Stimulated activated CD4-positive, alpha-beta T cell treated with anti-CD3 and anti-CD28 coated beads, TNF-alpha, amount 100 ng/mL, for 1 hour (primary cell): ENCODE measurements at places on chromosomes 7 and 10.
A peak's percentile ranks its signal among the peaks of the same experiment; 100 is the strongest.

DNA sequence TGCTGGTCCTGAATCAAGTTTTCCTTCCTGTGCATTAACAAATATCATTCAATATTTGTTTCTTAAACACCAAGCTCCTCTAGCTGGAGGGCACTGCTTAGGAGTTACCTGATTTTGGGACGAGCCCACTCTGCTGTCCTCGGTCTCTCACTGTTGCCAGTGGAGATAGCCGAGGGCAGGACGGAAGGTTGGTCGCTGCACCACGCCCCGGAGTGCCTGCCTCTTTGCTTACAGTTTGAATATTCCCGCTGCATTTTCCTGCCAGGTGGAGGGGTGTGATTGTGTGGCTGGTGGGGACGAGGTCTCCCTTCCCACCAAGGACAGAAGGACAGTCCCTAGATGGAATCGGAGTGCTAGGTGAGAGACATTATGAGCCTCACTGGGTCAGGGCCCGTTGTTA lies 201.5 kb downstream of the DNAJB6 start:
- no peak for DNase-seq

DNA sequence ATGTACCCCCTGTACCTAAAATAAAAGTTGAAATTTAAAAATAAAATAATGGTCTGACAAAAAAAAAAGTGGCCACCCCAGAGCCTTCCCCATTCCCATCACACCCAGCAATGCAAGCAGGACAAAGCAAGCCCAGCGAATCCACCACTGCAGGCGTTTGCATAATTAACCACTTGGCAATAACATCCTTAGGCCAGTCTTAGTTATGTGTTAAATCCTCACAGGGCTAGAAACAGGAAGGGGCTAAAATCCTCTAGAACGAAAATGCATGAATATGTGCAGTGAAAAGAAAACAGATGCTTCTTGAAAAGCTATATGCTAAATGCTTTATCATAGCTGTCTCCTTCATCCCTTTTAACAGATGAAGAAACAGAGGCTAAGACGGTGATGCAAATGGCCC lies 229.7 kb downstream of the GRID1 start:
- DNase-seq, result no peak

GRCh38 chr10:97701438-97702069 lies 12.0 kb upstream of the MARVELD1 start:
- DNase-seq, result no peak

- DNase-seq, result no peak
Observed at GRCh38 chr7:99340659-99341058, 15.0 kb downstream of the ARPC1A start.

DNA sequence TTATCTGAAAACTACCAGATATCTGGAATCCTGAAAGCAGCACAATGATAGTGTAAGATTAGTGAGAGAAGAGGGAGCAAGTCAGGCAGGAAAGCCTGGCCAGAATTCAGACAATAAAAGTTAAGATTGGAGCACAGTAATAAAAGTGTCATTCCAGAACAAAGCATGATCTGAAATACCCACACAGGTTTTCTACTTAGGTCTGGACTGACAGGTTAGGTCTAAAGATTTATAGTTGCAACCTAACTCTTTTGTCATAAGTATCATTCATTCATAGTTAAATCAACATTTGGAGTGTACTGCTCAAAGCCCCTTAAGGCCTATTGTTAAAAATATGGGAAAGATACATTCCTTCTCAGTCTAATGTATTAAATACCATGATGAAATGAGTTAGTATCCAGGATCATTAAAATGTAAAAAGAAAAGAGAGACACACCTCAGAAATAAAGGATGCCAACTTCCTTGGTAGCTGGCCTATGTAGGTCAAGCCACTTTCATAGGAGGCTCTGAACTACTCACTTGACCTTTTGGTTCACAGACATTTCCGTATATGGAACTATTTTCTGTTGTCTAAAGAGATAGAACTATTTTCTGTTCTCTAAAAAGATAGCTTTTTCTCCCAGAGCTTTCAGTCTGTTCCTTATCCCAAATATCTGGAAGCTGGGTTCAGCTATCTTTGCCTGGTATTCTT lies 105.2 kb downstream of the FAS start:
- DNase-seq, result no peak

DNA sequence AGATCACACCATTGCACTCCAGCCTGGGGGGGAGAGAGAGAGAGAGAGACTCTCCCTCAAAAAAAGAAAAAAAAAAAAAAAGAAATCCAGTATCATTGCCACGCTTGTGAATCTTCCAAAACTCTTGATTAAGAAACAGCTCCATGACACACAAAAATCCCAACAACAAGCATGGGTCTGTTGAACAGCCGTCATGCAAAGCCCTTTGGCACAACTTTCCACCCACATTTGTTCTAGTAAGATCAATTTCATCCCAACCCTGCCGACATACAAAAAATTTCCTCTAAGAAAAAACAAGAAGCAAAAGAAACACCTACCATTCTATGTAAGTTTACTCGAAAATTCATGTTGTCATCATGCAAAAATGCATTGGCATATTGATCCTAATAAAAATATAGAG lies 62.8 kb downstream of the ARMH3 start:
- DNase-seq, result no peak

GRCh38 chr7:130394421-130395195 lies 14.3 kb downstream of the CPA1 start:
- no peak for DNase-seq

- no peak for DNase-seq
Observed at GRCh38 chr10:59741048-59741447, 12.2 kb downstream of the MRLN start.

DNA sequence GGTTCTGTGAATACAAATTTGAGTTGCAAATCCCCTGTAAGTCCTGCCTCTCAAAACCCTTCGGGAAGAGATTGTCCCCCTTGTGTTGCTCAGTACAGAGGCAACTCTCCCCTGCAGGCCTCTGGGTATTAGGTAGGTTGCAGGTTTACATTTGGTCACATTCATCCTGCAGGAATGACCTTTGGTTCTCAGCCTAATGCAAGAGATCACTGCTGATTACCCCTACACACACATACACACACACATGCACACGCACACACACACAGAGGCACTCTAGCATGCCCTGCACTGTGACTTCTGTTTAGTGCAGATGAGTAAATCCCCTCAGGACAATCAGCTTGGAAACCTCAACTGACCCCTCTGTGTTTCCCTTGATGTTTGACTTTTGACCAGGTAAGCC lies 69.2 kb downstream of the C10orf67 start:
- DNase-seq, result no peak

DNA sequence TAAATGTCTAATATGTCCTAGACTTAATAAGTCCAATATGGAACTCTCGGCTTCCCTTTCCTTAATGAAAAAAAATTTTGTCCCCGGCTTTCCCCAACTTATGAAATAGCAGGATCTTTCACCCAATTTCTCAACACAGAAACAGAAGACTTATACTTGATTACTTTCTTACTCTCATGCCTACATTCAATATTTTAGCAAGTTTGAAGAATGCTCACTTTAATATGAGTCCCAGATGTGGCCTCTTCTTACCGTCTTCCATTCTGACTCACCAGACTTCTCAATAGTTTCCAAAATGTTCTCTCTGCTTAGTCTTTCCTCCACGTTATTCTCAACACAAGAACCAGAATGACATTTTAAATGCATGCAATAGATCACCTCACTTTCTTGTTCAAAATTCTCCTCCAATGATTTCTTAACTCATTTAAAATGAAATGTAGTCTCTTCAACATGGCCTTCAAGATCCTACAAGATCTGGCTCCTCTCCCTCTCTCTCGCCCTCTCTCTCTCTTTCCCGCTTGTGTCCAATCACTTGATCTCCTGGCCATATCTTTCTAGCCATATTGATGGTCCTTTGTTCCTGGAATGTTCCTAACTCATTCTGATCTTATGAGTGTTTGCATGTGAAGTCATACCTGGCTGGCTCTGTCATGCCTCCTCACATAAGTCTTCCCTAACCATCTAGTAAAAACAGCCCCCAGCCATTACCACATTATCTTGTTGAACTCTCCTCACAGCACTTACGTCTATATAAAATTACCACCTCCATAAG lies 119.7 kb upstream of the FAM3C start:
- DNase-seq, result no peak

DNA sequence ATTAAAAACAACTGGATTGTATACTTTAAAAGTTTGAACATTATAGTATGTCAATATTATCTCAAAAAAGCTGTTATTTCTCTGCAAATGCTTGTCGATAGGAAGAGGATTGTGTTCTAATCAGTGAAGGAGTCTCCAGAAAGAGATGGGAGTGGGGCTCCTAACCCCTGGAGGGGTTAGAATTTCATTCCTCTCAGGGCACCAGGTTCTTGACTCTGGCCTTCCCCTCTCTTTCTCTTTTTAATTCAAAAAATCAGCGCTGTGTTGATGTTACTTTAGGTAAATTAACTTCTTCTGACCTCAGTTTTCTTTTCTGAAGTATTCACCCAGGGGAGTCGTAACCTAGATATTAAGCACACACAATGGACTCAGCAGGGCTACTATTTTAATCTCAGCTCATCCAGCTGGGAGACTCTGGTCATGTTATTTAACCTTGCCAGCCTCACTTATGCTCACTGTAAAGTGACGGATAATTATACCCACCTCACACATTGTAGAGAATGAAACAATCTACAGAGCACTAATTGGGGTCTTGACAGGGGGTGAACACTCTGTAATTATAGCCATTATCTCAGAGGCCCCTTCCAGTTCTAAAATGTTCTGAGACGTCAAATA lies 59.4 kb downstream of the GCC1 start:
- DNase-seq, result no peak

DNA sequence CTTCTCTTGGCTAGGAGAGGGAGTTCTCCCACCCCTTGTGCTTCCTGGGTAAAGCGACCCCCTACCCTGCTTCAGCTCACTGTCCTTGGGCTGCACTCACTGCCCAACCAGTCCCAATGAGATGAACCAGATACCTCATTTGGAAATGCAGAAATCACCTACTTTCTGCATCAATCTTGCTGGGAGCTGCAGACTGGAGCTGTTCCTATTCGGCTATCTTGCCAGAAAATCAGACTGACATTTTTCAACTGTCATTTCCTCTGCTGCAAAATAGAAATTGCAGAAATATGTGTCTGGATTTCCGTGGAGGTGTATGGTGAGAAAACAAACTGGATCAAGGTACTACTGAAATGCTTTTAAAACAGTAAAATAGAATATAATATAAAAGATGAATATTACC lies 43.0 kb upstream of the CYP2C18 start:
- DNase-seq, result no peak

DNA sequence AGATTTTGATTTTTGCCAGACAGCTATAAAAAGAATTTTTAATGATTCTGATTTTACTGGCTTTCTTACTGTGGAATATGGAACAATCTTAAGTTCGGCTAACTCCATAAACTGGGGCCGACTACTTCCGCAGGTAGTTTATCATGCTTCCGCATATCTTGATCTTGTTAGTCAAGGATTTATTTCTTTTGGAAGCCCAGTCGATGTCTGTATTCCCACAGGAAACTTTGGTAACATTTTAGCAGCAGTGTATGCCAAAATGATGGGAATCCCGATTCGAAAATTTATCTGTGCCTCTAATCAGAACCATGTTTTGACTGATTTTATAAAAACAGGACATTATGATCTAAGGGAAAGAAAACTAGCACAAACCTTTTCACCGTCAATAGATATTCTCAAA lies 8.1 kb downstream of the THNSL1 start:
- DNase-seq, result no peak

- no peak for DNase-seq
Observed at GRCh38 chr7:15168489-15168888, 265.9 kb upstream of the DGKB start.

DNA sequence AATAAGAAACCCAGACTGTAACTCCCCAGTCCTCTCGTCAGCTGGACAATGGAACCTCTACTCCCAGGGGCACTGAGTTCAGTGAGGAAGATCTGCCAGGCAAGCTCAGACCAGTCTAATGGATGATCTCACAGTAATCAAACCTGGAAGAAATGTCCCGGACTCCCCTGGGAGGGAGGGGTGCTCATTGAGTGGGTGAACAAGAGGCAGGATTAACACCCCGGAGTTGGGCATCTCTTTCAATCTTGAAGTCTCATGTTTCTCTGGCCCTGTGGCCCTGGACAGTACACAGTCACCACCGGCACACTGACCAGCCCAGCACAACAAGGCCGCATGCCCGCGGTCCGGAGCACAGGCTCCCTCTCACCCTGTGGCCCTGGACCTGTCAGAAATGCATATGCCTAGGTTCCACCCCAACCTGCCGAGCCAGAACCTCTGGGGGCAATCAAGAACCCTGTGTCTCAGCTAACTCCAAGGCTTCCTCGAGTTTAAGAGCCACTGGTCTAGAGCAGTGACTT lies 27.8 kb downstream of the CXCL12 start:
- no peak for DNase-seq

GRCh38 chr10:80211786-80212185 lies 6.4 kb upstream of the ANXA11 start:
- no peak for DNase-seq

GRCh38 chr7:73738220-73738611 lies 386 bp downstream of the ABHD11 start:
- DNase-seq, result peak; percentile 58

- DNase-seq, result no peak
Observed at GRCh38 chr10:63197344-63198092, 64.4 kb downstream of the NRBF2 start.

DNA sequence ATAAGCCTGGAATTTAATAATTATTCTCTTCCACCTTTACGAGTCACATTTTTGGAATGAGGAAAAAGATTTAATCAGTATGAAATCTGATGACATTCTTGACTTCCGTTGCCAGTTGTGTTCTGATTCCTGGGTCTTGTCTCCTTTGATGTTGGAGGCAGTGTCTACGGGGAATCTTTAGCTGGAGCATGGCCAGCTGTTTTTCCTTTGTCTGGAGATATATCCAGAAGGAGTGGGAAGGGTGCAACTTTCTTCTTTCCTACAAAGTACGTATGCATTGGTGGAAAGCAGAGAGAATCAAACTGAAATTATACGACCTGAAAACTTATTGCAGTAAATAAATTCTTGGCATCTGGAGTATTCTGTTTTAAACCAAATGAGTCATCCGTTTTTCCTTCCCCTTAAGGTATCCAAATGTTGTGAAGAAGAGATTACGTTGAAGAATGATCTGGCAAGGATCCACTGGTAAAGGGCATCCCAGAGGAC lies 6.9 kb upstream of the GNG11 start:
- no peak for DNase-seq

- no peak for DNase-seq
Observed at GRCh38 chr10:74373059-74373458, 222.0 kb downstream of the ADK start.

DNA sequence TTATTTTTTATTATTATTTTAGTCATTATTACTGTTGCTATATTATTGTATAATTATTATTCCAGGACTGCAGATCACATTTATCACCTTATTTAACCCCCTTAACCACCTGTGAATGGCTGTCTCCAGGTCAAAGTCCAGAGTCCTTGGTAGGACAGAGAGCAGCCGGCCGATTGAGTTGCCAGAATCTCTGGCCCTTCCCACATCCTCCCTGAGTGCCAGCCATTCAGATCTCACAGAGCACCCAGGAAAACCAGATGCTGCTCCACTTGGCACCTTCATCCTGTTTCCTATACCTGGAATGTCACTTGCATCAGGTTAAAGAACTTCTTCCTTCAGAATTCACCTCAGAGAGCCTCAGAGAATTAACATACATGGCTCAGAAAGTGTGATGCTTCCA lies 101.1 kb downstream of the ELAPOR2 start:
- DNase-seq, result no peak
